Dermis microvascular lymphatic vessel endothelial cell (primary cell): ENCODE measurements at places on chromosomes 4 and X. TPM values are rescaled to one million over a fixed set of nuclear protein-coding genes. Genes with fewer than 3 reads are reported as not detected.

- no peak for DNase-seq
These were observed 557.4 kb upstream of the FTHL17 start for GRCh38 chrX:31629195-31629594.

GRCh38 chr4:170672381-170672965 lies 582.7 kb upstream of the AADAT start:
- no peak for DNase-seq

GRCh38 chr4:47373709-47374108 lies 89.8 kb downstream of the COMMD8 start:
- DNase-seq: no peak

The MAGEA10 gene
- total RNA-seq: not detected in 2 replicates
